Right lobe of liver (tissue), 6 donors: ENCODE measurements at places on chromosomes 3 and 15. TPM values are rescaled to one million over a fixed set of nuclear protein-coding genes. Genes with fewer than 3 reads are reported as not detected.
A peak's percentile ranks its signal among the peaks of the same experiment; 100 is the strongest.

GRCh38 chr3:46867550-46867898 is 4.3 kb upstream of the MYL3 start:
- no peaks in the 10 kb centered on the region for H3K36me3 ChIP-seq
- H3K4me3 ChIP-seq = no peak overlapping the region
- H3K4me1 ChIP-seq = peaks cover 7% of the 10 kb centered on the region
- H3K27ac ChIP-seq = peak overlapping the region; percentile 58
- DNase-seq = peak; percentile 86

SYNPR gene
- not detected for total RNA-seq

GRCh38 chr3:11954312-11954934 is 49.8 kb upstream of the SYN2 start:
- no peaks in the 10 kb centered on the region for H3K27me3 ChIP-seq
- no peak overlapping the region for H3K27ac ChIP-seq
- H3K4me3 ChIP-seq = no peak overlapping the region
- DNase-seq = no peak
- no peaks in the 10 kb centered on the region for H3K36me3 ChIP-seq

FOXL2NB gene
- not detected for total RNA-seq

- no peaks in the 10 kb centered on the region for H3K36me3 ChIP-seq
- no peaks in the 10 kb centered on the region for H3K4me1 ChIP-seq
- H3K4me3 ChIP-seq = no peak overlapping the region
- H3K27me3 ChIP-seq = no peaks in the 10 kb centered on the region
Measured at GRCh38 chr3:25074149-25074548, 353.9 kb upstream of the RARB start.
